Stimulated activated CD8-positive, alpha-beta memory T cell treated with anti-CD3 and anti-CD28 coated beads, Interleukin-2, amount 100 ng/mL, for 1 hour (primary cell): ENCODE measurements at places on chromosomes 7 and 10.

- DNase-seq: no peak
These were observed 139.2 kb downstream of the LCOR start for GRCh38 chr10:96971324-96971723.

- no peak for DNase-seq
These were observed 106.9 kb downstream of the ZNF467 start for GRCh38 chr7:149666360-149666945.

- no peak for DNase-seq
These were observed 273.9 kb upstream of the ZMIZ1 start for GRCh38 chr10:78794736-78795455.

DNA sequence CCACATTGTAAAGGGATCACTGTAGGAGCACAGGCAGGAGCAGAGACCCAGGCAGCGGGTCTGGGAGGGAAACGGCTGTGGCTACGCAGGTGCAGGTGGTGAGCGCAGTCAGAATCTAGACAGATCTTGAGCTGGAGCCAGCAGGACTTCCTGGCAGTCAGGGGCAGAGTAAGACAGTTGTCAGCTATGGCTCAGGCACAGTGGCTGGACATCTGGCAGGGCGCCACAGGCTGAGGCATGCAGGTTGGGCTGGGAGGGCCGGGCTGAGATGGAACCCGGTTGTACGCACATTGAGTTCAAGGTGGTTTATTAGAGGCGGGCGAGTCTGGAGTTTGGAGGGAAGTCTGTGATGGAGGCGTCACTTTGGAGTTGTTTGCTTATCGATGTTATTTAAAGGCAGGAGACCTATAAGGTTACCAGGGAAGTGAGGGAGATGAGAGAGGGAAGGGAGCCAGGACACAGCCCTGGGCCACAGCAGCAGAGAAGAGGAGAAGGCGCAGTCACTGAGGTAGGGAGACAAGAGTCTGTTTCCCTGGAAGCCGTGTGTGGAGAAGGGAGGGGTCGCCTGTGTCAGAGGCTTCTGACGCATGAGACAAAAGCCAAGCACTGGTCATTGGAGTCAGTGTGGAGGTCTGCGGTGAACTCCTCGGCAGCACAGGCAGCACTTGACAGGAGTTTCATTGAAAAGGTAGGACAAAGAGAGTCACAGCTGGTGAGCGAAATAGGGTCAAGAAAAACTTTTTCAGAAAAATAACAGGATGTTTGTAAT, 73.8 kb downstream of the LANCL2 start:
- no peak for DNase-seq

- DNase-seq: no peak
These were observed 95.7 kb downstream of the PKD1L1 start for GRCh38 chr7:47852330-47853245.

GRCh38 chr7:156969972-156970420, 20.5 kb downstream of the NOM1 start:
- no peak for DNase-seq

- no peak for DNase-seq
These were observed 78.5 kb downstream of the APBB1IP start for GRCh38 chr10:26516540-26517101.

DNA sequence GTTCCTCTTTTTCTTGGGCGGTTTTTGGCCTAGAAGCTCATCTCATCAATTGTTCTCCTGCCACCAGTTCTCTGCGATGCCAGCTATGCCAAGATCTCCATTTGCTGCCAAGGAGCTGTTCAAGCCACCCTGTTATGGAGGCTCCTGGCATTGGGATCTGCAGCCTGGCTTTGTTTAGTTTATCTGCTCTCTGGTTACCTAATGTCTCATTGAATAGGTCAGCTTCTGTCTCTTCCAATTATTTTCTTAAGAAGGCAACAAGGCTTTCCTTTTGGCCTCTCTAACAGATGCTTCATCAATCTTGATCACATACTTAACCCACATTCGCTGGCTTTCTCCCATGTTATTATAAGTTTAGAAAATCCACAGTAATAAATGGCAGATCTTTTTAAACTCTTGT, 20.6 kb upstream of the SDK1 start:
- no peak for DNase-seq

DNA sequence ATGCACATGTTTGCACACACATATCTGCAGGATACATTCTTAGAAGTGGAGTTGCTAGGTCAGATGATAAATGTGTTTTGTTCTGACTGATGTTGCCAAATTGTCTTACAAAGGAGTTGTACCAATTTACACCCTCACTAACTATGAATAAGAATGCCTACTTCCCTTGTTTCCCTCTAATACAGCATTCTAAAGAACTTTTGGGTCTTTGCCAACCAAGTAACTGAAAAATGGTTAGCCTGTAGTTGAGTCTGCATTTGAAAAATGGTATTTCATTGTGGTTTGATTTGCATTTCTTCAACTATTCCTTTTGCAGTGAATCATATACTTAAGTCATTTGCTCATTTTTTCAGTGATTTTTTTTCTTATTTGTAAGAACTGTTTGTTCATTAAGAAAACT, 48.4 kb downstream of the TMEM26 start:
- DNase-seq: no peak

- no peak for DNase-seq
These were observed 706 bp downstream of the TBATA start for GRCh38 chr10:70784471-70784870.

- no peak for DNase-seq
These were observed 381.4 kb downstream of the RPS24 start for GRCh38 chr10:78415111-78415510.

- DNase-seq: no peak
These were observed 729.4 kb upstream of the C7orf33 start for GRCh38 chr7:147861058-147861716.

DNA sequence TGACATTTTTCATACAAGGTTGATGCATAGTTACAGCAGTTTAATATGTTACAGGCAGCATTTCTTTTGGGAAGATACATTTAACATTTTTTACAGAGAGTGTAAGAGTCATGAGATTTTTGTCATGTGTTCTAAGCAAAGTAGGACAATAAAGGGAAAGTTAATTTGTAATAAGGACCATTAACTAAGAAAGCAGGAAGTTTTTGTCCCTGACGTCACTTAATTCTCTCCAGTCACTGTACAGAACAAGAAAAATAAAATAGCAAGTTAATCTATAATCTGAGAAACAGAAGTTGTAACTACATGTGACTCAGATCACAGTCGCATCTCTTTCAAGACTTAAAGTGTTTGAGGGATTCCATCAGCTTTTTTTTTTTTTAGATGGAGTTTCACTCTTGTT, 49.5 kb upstream of the CAPZA2 start:
- DNase-seq: no peak

GRCh38 chr10:120736377-120736776, 114.8 kb upstream of the WDR11 start:
- no peak for DNase-seq

DNA sequence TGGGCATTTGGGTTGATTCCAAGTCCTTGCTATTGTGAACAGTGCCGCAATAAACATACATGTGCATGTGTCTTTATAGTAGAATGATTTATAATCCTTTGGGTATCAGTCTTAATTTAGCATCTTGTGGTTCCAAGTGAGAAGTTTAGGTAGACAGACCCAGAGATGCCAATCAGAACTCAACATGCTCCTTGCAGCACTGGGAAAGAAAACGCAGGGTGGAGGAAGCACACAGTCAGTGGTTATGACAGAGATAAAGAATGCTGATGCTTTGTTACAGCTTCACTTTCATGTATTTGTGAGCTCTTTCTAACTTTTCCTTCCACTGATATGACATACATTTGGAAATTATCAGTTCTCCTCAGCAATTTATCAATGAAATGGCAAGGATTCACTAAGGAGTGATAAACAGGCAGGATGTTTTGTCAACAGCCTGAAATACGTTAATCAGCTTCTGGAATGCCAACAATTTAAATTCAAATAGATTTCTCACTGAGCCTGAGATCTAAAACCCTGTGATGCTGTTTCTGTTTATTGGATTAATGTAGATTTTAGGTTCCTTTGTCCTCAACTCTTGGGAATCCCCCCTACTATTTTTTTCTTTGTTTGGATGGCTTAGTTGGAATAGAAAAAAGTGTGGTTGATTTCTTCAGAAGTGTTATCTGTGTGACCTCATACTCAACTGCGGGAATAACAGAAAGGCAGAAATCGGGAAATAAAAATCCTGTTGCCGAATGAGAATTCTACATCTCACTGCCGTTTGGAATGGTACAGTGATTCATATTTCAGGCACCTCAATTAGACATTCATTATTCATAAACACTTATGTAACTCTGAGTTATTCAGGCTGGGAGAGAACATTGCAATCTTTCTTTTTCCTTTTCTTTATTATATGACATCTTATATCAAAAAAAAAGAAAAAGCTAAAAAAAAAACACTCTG, 675.0 kb downstream of the CNTNAP2 start:
- no peak for DNase-seq

DNA sequence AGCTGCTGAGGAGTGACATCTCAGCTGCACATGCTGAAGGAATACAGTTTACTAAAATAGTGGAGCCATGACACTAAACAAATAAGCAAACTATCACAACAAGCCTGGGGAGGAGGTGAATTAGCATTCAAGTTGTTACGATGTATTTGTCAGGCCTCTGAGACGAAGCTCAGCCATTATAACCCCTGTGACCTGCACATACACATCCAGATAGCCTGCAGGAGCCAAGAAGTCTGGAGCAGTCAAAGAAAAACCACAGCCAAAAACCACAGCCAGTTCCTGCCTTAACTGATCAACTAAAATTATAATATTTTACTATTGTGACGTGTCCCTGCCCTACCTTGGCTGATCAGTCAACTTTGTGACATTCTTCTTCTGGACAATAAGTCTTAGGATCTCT, 68.6 kb downstream of the NSUN6 start:
- no peak for DNase-seq

DNA sequence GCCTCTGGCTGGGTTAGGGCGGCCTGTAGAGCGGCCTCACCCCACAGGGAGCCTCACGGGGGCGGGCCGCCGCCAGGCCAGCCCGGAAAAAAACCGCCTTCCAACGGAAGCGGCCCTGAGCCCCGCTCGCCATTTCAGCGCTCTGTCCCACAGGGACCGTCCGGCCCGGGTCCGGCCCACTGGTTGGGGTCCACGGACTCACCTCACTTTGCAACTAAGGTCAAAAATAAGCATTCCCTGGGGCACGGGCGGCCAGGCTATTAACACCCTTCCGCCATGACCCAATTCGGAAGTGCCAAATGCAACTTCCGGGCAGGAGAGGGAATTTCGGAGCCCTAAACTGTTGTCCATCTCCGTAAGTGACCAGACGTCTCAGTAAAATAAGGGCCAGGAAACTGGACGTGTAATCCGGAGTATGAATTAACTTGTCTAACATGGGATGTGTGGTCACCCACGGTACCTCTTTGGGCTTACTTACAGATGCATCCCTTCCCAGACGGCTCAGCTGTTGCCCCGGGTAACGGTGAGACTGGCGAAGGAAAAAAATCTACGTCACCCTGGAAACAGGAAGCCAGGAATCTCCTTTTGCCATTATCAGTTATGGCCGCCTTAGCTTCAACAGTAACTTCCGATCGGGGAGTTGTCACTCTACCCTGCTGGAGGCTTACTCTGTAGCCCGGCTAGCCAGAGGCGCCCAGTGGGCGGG, at the start of gene BBIP1:
Gene BBIP1 (minus strand): TSS at position 538 of the 706 bp plus-strand sequence. CDS start 1,023 bp downstream, outside the sequence.
- DNase-seq: peak; percentile 90
